Kidney glomerular epithelial cell (primary cell): ENCODE measurements at places on chromosomes 5 and 9.
A peak's percentile ranks its signal among the peaks of the same experiment; 100 is the strongest.

DNA sequence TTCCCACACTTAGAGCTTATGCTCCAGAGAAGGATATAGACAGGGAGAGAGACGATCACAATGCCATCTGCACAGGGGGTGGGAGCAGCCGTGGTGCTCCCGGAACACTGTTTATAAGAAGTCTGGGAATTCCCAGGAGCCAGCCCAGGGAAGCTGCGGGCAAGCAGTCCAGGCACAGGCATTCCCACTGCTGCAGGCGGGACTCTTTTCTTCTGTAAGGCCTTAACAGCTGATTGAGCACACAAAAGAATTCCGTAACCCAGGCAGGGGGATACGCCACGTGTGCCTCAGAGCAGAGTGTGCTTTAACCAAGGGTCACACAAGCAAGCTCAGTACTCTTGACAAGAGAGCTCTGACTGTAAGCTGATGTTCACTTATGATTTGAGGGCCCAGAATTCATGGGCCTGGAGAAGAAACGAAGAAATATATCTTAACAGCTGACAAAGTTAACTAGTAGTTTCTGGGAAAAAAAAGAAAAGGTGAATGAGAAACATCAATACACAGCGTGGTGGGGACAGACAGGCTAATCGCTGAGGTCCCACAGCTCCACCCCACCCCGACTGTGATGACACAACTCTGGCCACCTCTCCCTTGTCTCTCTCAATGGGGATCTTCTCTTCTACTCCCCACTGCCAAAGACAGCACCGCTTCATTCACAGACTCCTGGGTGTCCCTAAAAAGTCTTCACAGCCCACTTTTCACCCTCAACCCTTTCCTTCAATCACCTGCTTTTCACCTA is 85.9 kb upstream of the SIMC1 start:
- DNase-seq, result peak; percentile 74

DNA sequence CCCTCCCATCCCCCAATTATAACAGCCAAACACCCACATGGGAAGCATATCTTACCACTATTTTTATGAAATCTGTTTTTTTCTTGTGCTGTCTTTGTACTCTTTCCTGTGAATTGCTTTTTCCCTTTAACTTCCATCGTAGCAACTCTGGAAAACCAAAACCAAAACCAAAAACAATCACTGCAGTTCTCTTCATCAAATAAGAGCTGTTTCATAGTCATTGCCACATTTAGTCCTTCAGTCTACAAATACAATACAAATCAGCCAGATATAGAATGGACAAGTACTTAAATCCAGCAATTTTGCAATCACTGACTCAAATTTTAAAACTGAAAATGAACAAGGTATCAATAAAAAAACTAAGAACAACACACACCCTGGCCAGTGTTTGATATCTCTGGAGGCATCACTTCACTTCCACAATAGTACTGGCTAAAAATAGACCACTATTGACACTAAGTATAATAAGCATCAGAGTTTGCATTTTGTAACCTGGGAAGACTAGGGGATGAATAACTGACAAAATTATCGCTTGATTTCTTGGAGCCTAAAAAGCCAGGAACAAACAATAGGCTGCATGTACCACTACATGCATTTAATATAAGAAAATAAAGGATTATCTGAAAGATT is 5.4 kb downstream of the PUM3 start:
- DNase-seq, result no peak

- DNase-seq, result no peak
These were observed 1.1 kb downstream of the HEXB start for GRCh38 chr5:74685979-74686631.

DNA sequence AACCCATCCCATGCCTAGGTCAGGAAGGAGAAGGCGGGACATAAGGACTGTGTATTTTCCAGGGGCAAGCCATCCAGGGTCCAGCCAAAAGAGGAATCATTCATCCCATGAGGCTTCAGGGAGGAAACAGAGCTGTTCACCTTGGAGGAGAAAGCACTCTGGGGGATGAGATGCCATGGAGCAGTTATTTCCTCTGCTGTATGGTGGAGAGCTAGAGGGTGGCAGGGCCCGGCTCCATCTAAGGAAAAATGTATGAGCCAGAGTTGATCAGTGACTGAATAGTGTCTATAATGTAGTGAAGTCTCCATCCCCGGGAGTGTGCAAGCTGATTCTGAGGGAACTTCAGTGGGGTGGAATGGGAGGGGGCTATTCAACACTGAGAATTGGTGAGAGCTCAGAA is 8.0 kb downstream of the ENHO start:
- DNase-seq, result no peak

DNA sequence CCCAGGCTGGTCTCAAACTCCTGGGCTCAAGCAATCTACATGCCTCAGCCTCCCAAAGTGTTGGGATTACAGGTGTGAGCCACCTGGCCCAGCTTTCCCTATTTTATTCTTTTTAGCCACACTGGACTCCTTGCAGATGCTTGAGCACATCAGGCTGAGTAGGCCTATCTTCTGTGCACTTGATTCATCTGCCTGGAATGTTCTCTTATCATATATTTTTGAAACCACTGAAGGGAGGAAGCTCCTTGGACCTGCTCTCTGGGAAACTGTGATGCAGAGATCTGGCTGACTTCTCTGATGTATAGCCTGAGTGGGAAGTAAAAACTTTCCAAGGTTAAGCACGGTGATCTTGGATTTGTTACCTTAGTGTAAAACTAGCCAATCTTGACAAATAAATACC is 6.5 kb upstream of the MAT2B start:
- peak; percentile 56 for DNase-seq

- DNase-seq, result no peak
These were observed 739.4 kb downstream of the IRX1 start for GRCh38 chr5:4335078-4335477.

DNA sequence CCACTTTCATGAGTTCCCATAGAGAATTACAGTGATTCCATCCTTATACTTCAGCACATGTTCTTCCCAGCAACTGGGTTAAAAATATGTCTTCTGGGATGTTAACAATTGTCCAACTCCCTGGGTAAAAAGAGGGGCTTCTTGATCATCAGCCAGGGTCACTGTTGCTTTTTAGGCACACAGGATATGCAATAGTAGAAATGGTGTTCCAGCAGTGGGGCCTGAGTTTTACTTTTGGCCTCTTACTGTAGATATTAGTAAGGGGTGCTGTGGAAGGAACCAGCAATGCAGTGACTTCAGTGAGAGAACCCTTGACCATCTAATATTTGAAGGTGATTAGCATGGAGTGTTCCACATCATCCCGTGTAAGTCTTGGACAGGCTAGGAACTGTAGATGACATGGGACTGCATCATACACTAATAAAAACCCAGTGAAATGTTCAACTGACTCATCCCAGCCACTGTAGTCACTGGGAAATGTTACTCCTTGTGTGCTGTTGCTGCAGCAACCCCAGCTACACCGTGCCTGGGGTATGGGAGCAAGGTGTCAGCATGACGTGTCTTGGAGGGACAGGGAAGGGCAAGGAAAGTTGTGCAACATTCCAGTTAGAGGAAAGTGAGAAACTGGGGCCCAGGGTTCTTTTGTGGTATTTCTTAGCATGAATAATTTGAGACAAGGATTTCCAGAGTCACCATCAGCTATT is 610.9 kb downstream of the RAB3C start:
- peak; percentile 28 for DNase-seq

GRCh38 chr9:38724754-38725153 is 4.8 kb upstream of the FAM240B start:
- no peak for DNase-seq

DNA sequence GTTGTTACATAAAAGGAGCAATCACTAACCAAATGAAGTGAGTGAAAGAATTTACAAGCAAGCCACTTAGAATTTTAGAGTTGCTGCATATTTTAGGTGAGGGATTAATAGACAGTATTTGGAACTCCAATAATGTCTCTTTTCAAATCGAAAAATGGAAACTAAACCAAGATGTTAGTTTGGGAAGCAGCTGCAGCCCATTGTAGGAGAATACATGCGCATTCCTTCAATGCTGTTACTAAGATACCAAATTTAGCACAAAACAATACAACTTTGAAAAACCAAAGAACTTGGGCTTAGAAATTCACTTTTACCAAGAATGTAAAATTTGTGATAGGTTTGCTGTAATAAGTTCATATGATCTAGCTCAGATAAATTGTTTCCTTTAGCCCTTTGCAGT is 411.8 kb upstream of the CDH6 start:
- DNase-seq, result no peak

DNA sequence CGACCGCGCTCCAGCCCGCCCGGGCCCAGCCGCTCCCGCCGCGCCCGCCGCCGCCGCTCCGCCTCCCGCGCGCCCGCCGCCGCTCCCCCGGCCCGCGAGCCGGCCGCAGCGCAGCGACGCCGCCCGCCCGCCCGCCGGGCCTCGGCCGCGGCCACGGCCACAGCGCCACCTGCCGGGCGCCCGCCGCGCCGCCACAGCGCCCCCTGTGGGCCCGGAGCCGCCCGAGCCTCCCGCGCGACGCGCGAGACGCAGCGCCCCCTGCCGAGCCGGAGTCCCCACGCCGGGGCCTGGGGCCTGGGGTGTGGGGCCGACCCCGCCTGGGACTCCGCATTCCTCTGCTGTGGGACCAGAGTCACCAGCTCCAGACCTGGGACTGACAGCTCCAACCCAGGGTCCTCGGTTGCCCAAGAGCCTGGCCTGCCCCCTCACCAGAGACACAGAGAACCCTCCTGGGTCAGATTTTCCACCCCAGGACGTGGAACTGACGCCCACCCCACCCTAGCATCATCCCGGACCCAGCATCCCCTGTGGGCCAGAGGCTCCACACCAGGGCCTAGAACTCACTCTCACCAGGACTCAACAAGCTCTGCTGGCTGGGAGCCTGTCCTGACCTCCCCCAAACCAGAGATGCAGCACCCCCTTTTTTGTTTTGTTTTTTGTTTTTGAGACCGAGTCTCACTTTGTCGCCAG is at the start of gene RAPGEF1:
Gene RAPGEF1, minus strand, starts transcription at position 118 of the 690 bp plus-strand sequence. CDS start 246 bp downstream, outside the sequence.
- peak; percentile 41 for DNase-seq

- peak; percentile 39 for DNase-seq
These were observed 62.4 kb downstream of the SLC28A3 start for GRCh38 chr9:84278130-84278529.

GRCh38 chr5:143638654-143639053 is 173.3 kb upstream of the HMHB1 start:
- no peak for DNase-seq

DNA sequence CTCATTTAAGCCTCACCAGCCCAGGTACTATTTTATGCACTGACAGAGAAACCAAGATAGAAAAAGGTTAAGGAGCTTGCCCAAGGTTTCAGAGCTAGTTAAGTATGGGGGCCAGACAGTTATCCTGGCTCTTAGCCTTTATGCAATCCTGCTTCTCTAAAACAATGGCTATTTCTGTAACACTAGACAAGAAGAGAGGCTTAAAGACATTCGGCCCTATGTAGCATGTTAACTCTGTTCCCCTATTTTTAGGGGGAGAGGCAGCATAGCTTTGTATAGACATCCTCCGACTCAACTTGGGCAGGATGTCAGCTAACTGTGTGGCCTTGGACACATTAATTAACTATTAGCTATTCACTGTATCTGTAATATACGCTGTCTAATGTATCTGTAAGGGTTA is 54.6 kb downstream of the LHFPL2 start:
- no peak for DNase-seq

DNA sequence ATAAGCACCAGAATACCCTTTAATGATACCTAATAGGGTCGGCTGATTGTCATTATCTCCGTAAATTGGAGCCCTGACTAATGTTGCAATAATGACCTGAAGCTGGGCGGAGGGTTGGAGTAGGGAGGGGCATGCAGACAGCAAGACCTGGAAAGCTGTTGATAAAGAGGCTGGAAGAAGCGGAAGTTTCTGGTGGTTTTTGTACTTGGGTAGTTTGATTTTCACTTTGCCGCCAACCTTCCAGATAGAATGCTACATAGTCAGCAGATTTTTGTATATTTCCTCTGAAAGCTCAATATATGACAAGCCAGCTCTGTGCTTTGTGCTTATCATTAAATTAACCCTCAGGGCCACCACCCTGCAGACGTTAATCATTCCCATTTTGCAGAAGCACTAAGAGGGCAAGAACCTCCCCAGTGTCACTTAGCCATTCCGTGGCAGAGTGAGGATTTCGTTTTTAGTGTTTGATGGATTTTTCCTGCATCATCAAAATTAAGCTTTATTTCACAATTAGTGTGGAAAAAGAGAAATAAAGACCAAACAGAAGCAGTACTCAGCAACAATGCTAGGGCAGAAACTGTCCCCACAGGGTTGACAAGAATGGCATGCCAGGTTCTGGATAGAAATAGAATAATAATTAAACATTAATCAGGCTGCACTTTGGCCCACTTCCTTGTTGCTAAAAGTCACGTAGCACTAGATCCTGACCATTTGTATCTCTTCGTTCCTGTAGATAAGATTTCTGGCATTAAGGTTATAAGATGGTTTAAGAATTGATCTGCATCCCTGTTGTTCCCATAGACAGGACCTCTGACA is 34.7 kb downstream of the DIRAS2 start:
- no peak for DNase-seq

- no peak for DNase-seq
These were observed 119.1 kb upstream of the CLINT1 start for GRCh38 chr5:157978061-157978460.

DNA sequence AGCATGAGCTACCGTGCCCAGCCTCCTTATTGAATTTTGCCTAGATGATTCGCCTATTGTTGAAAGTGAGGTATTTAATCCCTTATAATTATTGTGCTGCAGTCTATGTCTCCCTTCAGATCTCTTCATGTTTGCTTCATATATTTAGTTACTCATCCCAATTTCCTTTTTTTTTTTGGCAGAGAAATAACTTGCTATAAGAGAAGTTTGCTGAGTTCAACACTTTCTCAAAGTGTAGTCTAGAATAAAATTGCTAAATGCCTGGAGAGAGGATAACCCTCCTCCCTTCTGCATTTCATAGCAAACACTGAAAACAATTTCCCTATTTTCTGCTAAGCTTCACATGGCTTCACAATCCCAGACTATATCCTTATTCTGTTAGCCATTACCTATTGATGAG is 136.6 kb upstream of the CD180 start:
- DNase-seq, result no peak

GRCh38 chr9:128408963-128409431 is 11.7 kb upstream of the CERCAM start:
- no peak for DNase-seq

DNA sequence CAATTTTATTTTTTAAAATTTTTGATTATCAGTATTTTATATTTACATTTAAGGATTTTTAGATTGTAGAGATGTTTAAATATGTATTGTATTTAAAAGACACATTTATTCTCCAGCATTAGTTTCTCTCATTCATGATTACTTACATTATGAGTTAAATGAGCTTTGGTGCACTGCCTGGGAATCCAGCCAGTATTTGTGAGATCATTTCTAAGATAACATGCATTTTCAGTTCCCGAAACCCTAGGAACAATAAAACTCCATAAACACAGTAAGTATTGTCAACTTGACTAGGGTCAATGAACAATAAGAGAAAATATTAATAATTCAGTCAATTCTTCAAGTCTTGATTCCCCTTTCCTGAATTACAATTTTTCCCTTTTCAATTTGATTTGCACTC is 403.3 kb downstream of the PLK2 start:
- no peak for DNase-seq

- no peak for DNase-seq
These were observed 234.0 kb upstream of the NMUR2 start for GRCh38 chr5:152638996-152639552.

GRCh38 chr9:83538172-83538889 is at the start of gene FRMD3:
FRMD3 (minus strand) TSS chr9:83538401; CDS start chr9:83538231, 170 bp downstream.
- DNase-seq, result peak; percentile 69

GRCh38 chr9:2625427-2625826 is 3.8 kb downstream of the VLDLR start:
- no peak for DNase-seq

GRCh38 chr5:181119105-181119504 is 11.9 kb downstream of the OR2V1 start:
- no peak for DNase-seq
